ENCODE measurements at places on chromosomes 11 and 22. TPM values are rescaled to one million over a fixed set of nuclear protein-coding genes. Genes with fewer than 3 reads are reported as not detected.

GRCh38 chr22:20999350-21000206, 2.3 kb downstream of the THAP7 start:
- DNase-seq, result no peak
- H3K4me1 ChIP-seq, result peaks cover 17% of the 10 kb centered on the region
- no peaks in the 10 kb centered on the region for H3K27me3 ChIP-seq
- no peak overlapping the region for H3K4me3 ChIP-seq

DNA sequence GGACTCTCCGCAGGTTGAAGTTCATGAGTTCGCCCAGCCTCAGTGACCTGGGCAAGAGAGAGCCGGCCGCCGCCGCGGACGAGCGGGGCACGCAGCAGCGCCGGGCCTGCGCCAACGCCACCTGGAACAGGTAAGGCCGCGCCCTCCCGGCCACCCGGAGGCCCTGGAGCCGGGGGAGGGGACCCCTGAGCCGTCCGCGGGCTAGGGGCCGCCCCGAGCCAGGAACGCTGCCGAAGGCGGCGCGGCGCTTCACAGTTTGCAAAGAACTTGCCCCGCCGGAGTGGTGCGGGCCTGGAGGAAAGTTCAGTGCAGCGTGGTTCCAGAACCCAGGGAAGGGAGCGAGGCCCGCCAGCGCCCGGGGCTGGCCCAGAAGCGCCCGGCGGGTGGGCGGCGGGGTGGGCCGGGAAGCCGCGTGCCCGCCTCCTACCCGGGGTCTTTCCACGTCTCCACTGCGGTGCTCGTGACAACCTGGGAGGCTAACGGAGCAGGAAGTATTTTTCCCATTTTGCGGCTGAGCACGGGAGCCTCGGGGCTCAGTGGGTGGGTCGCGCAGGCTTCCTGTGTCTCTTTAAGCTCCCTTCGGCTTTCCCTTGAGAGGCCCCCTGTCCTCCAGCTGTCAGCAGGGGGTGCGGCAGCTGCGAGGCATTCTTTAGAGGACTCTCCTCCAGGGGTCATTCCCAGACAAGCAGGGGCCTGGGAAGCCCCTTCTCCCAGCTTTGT, 635 bp downstream of the PRR5 start:
- peaks cover 8% of the 10 kb centered on the region for H3K4me1 ChIP-seq
- peak overlapping the region; percentile 45 for H3K4me3 ChIP-seq
- no peaks in the 10 kb centered on the region for H3K36me3 ChIP-seq
- DNase-seq, result peak; percentile 33
- H3K27me3 ChIP-seq, result peaks cover 9% of the 10 kb centered on the region

DNA sequence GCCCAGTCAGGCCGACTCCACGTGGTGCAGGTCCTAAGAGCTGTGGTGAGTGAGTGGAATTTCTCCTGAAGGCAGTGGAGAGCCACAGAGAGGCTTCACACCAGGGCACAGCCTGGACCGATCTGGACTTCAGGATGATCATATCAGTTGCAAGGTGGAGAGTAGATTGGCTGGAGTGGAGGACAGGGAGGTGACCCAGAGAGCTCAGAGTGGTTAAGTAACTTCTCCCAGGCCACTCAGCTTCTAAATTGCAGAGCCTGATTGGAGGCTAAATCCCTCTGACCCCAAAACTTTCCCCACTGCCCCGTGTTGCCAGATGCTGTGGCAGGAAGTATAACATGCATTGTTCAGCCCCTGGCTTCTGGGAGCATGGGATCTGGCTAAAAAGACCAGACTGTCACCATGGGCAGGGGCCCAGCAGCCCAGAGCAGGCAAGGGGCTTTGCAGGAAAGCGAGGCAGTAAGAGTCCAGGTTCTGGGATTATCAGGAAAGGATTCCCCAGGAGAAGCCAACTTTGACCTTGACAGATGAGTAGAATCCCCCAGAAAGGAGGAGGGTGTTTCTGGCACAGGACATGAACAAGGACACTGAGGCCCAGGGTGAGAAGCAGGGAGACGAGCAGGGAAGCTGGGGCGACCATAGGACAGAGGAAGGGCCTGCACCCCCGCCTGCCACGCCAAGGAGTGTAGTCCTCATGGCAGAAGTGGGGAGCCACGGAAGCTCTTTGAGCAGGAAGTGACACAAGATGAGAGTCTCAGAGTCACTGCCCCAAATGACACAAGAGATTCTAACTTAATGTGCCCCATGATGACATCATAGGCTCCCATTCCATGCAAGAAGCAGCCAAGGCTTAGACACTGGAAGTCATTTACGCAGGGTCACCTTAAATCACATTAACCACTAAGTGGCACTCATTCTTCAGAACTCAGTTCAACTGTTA, 4.8 kb downstream of the SLC35C1 start:
- H3K36me3 ChIP-seq, result peaks cover 18% of the 10 kb centered on the region
- H3K4me1 ChIP-seq, result peaks cover 24% of the 10 kb centered on the region
- no peak overlapping the region for H3K4me3 ChIP-seq
- no peaks in the 10 kb centered on the region for H3K27me3 ChIP-seq

ART5 gene
- total RNA-seq, result 0.09 TPM

GRCh38 chr11:116326146-116326545, 446.6 kb downstream of the BUD13 start:
- H3K4me1 ChIP-seq, result no peaks in the 10 kb centered on the region
- no peaks in the 10 kb centered on the region for H3K27me3 ChIP-seq
- no peak overlapping the region for H3K4me3 ChIP-seq
- no peaks in the 10 kb centered on the region for H3K36me3 ChIP-seq
- DNase-seq, result no peak

KCNA4 gene
- 0.09 TPM for total RNA-seq

DNA sequence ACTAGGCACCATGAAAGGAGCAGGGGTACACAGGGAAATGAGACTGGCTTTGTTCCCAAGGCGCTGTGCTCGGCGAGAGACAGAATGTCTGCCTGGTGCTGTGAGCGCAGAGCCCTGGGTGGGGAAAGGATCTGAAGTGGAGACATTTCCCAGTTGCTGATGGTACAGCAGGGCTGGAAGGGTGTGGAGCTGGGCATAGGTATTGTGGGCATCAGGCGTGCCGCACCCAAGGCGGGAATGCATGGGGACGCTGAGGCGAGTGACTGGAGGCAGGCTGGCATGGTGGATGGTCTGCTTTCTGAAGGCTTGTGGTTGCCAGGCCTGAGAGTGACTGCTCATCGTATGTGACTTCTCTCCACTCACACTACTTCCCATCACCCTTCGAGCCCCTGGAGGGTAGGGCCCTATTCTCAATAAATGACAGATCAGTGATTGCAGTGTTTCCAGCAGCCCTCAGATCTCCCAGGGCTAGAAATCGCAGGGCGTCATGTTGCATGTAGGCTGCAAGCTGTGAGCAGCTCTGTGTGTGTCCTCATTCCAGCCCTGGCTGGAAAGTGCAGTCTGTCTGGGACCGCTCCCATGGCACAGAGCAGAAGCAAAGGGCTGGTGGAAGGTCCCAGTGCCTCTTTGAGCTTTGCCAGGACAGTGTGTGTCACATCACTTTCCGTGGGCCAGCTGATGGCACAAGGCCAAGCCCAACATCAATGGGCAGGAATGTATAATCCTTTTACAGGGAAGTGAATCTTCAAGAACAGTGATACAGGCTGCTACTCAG, 67.7 kb downstream of the TBC1D22A start:
- H3K27ac ChIP-seq, result no peak overlapping the region
- peaks cover 17% of the 10 kb centered on the region for H3K36me3 ChIP-seq
- no peaks in the 10 kb centered on the region for H3K4me1 ChIP-seq
- no peak for DNase-seq
- no peak overlapping the region for H3K4me3 ChIP-seq

JAML gene
- 58.8 TPM for total RNA-seq

- no peaks in the 10 kb centered on the region for H3K36me3 ChIP-seq
- no peaks in the 10 kb centered on the region for H3K27me3 ChIP-seq
- no peak overlapping the region for H3K27ac ChIP-seq
- no peak overlapping the region for H3K4me3 ChIP-seq
- no peak for DNase-seq
Measured at GRCh38 chr11:96168623-96169022, 174.4 kb downstream of the MAML2 start.

ENTHD1 gene
- 0.85 TPM for total RNA-seq

DNA sequence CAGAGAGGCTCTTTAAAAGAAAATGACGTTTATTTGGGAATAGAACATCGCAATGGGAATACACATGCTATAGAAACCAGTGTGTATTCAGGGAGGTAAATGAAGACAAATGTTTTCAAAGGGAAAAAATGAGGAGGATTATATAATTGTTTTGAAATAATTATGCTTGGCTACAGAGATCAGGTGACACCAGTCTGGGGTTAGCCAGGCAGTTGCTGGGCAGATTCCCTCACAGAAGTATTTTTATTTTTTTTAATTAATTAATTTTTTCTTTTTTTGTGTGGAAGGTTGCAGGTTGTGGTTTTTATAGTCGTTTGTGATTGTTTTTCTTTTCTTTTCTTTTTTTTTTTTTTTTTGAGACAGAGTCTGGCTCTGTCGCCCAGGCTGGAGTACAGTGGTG, 5.6 kb upstream of the STARD10 start:
- H3K36me3 ChIP-seq, result no peaks in the 10 kb centered on the region
- H3K4me1 ChIP-seq, result peaks cover 5% of the 10 kb centered on the region
- H3K27me3 ChIP-seq, result no peaks in the 10 kb centered on the region
- no peak for DNase-seq

Data from thymus (tissue), 14 donors.